NCI-H1436 treated with DMSO at 0.1 percent for 48 hours (cell line): ENCODE measurements at places on chromosomes 1 and 21.

DNA sequence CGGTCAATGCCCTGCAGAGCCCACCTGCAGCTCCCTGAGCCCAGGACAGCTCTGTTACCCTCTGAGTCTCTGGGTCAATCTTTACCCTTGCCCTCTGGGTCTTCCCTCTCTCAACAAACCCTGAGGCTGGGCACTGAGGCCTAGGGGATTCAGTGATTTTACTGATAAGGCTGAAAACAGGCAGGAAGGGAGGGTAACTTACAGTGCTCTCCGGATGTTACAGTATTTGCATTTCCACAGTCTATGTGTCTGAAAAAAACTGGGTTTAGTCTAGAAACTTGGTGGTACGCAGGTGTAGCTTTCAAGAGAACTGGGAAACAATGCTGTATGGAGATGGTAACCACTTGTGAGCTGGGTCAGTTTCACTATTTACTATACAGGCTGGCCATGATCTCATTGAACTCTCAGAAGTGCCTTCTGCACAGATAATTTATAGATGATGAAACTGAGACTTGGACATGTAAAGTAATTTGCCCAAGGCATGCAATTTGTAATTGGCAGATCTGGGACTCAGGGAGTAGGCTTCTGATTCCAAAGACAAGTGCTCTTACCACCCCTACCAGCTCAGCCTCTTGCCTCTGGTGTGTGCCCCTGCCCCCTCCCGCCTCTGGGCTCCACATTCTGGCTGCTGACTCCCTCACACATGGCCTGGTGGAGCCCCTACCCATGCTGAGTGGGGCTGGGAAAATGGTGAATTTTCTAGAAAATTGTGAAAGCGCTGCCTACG lies 48.8 kb downstream of the TENT5C start:
- no peak for DNase-seq

DNA sequence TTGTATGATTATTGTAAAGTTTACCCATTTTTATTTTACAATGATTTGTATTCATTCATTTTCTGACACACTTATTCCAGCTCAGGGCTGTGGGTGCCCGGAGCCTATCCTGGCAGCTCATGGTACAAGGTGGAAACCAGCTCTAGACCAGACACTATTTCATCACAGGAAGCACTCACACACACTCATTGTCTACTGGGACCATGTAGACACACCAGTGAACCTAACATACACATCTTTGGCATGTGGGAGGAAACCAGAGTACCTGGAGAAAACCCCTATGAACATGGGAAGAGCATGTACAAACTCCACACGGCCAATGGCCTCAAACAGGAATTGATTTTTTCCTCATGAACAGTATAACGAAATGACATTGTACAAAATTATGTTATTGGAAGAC lies 2.4 kb downstream of the DTL start:
- DNase-seq: no peak

GRCh38 chr1:59693406-59693805 lies 121.3 kb upstream of the HOOK1 start:
- DNase-seq: no peak

DNA sequence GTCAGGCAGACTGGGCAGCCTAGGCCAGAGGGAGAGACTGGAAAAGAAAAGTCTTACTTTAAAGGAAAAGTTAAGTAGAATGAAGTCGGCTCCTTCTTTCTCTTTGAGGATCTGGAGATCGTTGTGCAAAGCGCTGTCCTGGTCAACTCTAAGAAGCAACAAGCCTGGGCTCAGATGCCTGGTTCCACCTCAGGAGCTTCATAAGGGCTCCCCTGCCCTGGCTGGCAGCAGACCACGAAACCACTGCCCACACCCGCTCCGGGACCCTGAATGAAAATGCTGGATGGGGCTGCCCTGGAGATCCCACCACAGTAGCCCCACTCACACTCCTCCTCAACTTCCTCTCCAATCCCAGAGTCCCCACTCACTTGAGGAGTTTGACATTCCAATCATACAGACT lies 6.4 kb downstream of the UBE2Q1 start:
- DNase-seq: no peak

- no peak for DNase-seq
These were observed 15.8 kb downstream of the CD2 start for GRCh38 chr1:116769994-116770393.

DNA sequence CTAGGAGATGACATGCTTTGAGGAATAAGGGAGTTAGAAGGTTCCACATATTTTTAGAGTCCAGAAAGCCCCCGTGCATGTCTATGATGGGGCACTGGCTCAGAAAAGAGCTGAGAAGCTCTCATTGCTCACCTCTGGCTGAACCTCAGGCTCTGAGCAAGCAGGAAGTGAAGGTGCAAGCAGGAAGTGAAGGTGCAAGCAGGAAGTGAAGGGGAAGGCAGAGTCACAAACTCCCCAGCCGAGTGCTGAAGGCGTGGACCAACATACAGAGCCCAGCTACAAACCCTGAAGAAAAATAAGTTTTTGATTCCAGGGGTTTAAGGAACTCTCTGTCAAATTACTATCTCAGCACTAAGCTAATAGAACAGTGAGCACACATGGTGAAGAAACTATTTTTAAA lies 7.0 kb downstream of the KRTAP10-8 start:
- no peak for DNase-seq

- DNase-seq: no peak
These were observed 611.2 kb upstream of the ADGRL4 start for GRCh38 chr1:79617777-79618176.

DNA sequence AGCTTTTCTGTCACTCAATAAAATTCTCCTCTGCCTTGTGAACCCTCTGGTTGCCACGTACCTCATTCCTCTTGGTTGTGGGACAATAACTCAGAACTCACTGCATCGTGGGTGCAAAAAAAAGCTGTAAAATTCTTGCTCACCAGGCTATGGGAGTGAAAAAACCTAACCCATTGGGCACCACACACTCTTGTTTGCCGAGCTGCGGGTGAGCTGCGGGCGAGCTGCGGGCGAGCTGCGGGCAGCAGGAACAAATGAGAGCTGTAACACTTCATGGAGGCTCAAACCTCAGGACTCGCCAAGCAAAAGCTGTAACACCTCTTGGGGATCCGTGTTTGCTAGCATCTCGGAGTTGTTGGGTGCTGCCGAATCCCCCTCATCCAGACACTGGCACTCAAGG lies 641.3 kb upstream of the CHRM3 start:
- DNase-seq: no peak

GRCh38 chr21:25342816-25343215 lies 264.5 kb downstream of the MRPL39 start:
- no peak for DNase-seq

DNA sequence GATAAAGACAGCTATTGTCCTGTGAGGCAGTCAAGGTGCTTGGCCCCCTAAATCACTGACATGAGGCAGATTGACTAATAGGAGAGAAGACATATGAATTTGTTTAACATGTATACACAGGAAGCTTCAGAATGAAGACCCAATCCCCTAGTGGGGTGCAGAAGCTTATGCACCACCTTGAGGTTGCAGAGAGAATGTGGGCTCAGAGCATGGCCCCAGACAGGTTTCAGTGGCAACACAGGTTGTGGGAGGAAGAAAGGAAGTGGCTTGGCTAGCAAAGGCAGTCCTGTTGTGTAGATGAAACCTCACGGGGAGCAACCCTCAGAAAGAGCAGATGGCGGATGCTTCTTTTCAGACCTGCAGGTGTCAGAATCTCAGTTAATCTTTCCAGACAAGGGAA lies 37.0 kb upstream of the PARP1 start:
- DNase-seq: no peak

DNA sequence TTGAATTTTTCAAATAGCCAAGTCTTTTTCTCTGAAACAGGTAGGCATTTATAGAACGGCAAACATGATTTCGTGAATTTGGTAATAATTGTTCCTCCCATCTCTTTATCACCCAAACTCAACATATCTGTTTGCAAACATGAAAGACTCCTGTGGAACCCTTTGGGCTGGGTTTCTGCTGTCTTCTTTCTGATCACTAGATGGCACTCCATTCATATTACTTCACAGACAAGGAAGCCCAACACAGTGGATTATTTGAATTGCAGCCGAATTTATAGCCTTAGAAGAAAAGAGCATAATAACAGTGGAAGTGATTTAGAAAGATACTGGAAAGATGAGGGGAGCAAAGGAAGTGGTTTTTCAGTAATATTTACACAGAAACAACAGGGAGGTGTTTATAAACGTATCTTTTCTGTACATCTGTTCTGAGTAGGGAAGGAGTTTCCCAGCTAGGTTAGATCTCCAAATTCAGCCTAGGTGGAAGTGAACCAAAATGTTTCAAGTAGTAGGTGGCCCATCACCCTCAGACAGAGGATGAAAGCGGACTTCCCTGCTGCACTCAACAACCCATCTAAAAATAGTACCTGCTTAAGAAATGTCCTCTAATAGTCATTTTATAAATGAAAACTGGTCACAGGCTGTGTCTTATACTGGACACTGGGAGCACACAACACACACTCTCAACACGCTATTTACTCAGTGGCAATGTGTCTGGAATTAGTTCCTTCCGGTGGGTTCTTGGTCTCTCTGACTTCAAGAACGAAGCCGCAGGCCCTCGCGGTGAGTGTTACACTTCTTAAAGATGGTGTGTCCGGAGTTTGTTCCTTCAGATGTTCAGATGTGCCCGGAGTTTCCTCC lies 67.6 kb downstream of the MAP3K21 start:
- peak; percentile 59 for DNase-seq

- DNase-seq: no peak
These were observed 18.5 kb upstream of the SAMD11 start for GRCh38 chr1:905071-905749.

DNA sequence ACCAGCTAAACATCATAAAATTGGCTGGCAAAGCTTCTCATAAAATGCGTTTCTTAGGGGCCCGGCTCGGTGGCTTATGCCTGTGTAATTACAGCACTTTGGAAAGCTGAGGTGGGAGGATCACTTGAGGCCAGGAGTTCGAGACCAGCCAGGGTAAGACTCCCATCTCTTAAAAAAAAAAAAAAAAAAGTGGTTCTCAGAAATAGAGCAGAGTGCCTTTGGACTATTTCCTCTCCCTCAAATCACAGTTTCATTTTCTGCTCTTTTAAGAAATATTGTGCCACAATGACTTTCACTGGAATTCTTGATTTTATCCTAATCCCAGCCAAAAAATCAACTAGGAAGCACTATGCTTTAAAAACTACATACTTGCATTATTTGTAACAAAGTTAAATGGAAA lies 13.3 kb downstream of the HSF2BP start:
- DNase-seq: no peak

DNA sequence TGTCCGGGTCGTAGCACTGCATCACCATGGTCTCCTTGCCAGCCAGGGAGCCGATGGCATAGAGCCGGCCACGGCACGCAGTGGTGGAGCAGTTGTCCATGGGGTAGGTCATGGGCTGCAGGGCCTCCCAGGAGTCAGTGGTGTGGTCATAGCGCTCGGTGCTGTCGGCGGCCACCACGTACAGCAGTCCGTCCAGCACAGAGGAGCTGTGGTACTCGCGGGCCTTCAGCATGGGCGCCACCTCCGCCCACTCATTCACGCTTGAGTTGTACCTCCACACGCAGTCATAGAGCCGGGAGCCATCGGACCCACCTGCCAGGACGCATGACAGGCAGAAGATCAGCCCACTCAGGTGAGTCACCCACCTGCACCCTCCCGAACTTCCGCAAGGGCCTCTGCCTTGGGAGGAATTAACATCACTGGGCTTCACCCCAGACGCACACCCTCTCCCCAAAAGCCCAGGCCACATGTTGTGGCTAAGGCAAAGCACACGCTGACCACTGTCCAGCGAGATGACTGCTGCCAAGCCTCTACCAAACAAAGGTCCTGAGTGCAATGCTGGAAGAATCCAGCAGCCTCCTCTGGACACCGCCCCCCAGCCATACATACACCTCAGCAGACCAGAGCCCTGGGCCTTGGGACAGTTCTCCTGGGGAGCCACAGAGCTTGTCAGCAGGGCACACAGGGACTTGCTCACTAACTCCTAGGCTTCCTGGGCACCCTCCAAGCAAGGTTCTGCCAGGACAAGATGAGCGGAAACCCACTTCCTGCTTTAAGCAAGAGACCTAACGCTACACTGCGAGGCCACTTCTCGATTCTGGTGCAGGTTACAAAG lies 3.3 kb downstream of the KLHL21 start:
- DNase-seq: no peak

GRCh38 chr1:23639460-23640095 lies 52.0 kb upstream of the RPL11 start:
- no peak for DNase-seq

DNA sequence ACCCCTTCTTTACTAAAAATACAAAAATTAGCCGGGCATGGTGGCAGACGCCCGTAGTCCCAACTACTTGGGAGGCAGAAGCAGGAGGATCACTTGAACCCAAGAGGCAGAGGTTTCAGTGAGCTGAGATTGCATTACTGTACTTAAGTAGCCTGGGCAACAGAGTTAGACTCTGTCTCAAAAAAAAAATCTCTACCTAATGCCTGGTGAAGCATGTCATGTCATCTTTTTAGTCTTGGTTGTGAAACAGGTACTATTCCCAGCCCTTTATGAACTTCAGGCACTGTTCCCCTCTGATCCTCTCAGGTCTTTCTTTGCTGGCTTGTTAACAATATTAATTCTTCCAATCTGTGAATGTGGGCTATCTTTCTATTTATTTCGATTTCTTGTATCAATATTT lies 22.1 kb downstream of the PRRC2C start:
- DNase-seq: no peak

DNA sequence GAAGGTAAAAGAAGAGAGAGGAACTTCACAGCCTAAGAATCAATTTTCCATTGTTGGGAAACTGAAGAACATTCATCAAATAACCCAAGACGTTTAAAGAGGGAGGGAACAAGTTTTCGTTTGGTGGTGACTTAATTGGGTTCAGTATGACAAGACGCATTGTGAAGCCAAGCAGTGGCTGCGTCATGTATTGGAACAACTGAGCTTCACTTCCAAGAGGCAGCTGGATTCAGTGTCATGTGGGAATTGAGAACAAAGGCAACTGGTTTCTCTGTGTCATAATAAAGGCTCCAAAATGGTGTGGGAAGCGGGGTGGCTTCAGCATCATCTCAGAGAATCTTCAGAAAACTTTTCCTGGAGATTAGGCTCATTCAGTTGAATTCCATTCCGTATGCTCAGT lies 29.8 kb upstream of the RC3H1 start:
- no peak for DNase-seq

GRCh38 chr1:201511941-201512539 lies 5.1 kb upstream of the CSRP1 start:
- no peak for DNase-seq

- no peak for DNase-seq
These were observed 84.4 kb upstream of the HOOK1 start for GRCh38 chr1:59730302-59730701.

GRCh38 chr1:151001602-151002001 lies 5.1 kb downstream of the MINDY1 start:
- DNase-seq: no peak

- DNase-seq: no peak
These were observed 20.8 kb downstream of the EYA3 start for GRCh38 chr1:28067523-28068090.

- no peak for DNase-seq
These were observed 12.0 kb downstream of the MDM4 start for GRCh38 chr1:204528241-204528640.
